ENCODE measurements at places on chromosomes 11 and 22.

DNA sequence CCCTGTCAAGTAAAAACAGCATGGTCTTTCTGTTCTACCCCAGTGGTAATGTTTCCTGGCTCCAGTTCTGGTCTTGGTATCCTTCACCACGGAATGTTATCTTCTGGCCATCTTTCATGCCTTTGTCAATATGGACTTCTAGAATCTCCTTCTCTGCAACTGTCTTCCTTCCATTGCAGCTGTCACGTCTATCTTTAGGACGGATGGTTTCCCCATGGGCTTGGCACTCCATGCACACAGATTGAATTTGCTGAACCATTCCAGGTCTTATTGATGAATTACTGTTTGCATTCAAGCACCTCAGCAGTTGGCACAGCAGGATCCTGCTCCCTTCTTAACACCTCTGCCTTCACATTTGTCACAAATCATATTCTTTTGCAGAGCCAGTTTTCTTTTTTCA is 44.9 kb upstream of the SLC25A18 start:
- no peak for DNase-seq

DNA sequence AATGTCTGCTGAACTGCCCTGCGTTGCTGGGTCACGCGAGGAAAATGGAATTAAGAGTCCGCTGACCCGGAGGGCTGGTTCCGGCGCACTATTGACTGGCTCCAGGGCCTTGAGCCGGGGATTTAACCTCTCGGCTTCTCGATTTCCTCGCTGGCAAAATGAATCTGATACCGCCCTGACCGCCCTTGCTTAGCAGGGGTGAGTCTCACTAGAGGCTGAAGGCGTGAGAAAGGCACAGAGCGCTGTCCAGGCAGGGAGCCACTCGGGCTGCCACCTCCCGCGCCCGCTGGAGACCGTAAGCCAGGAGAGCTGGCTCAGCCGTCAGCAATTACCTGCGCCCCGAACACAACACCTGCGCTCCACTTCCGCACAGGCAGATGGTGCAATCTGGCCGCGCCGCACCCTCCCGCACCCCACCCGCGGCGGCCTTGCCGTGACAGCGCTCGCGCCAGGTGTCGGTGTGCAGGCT is 65.6 kb downstream of the BUD13 start:
- peak; percentile 67 for DNase-seq

GRCh38 chr11:133928628-133929059 is 28.1 kb downstream of the IGSF9B start:
- peak; percentile 67 for DNase-seq

- DNase-seq: no peak
Observed at GRCh38 chr11:102413497-102413896, 39.1 kb downstream of the TMEM123 start.

- DNase-seq: peak; percentile 72
Observed at GRCh38 chr11:45285930-45286632, at the start of gene SYT13. TSS of gene SYT13 (minus strand) at chr11:45286341. CDS start at chr11:45286207, 134 bp downstream.

DNA sequence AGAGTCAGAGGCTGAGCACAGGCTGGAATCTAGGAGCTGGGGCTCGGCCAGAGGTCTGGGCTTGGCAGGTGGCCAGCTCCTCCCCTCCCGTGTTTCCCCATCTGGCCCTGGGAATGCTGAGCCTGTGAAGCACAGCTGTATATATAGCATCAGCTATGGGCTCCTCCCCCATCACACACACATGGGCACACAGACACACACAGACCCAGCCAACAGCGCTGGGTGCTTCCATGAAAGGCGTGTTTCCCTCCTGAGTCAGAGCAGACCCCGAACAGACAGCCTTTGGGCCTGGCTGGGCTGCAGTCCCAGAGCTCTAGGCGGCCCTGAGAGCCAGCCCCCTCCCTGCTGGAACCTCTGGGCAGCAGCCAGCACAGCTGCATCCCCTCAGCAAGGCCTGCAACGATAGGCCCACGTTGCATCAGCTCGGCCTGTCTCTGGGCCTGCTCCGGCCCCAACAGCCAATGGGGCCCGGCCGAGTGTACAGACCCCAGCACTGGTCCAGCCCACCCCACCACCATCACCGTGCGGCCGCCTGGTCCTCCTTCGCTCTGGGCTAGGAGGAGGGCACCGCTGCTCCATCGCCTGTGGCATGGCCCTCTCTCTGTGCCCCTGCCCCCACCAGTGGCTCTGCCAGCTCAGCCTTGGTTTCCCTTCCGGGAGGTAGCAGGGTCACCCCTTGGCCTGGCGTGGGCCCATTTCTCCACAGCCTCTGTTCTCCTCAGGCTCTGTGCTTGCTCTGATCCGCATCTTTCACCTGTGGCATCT is 7.6 kb upstream of the SERPINH1 start:
- no peak for DNase-seq

DNA sequence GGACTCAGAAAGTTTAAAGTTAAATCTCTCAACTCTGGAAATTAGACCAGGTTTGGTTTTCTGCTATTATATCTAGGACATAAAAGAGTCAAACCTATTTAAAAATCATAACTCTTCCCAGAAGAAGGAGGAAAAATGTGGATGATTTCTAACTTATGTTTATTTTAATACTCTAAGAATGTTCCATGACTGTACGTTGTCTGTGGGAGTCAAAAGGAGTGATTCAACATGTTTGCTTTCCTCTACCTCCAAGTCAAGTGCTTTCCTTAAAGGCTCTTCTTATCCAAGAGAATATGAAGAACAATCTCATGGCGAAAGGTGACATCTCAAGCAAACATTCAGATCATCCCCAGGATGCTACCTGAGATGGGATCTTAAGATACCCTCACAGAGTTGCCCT is 21.6 kb downstream of the OR51E1 start:
- no peak for DNase-seq

Data from NCI-H1436 (cell line).